Suppressor macrophage treated with lipopolysaccharide for 4 hours (primary cell): ENCODE measurements at places on chromosomes 12 and 14.

- DNase-seq, result no peak
These were observed at the start of gene PTPRR for GRCh38 chr12:70920251-70920851. TSS of gene PTPRR (minus strand) at chr12:70920738. CDS start at chr12:70920390, 348 bp downstream.

DNA sequence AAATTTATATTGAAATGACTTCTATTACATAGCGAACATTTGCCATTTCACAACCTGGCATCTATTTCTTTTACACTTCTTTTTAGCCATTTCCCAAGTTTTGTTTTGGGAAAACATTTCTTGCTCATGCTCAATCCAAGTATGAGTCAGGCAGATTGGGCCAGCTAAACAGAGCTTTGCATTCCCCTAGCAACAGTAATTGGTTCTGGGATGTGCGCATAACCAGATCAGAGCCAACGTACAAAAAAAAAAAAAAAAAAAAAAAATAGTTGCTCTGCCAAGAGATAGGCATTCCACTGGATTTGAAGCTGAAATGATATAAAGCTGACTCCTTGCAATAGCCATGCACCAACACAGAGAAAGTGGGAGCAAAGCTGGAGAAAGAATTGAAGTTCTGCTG, 37.5 kb downstream of the PLCZ1 start:
- no peak for DNase-seq

DNA sequence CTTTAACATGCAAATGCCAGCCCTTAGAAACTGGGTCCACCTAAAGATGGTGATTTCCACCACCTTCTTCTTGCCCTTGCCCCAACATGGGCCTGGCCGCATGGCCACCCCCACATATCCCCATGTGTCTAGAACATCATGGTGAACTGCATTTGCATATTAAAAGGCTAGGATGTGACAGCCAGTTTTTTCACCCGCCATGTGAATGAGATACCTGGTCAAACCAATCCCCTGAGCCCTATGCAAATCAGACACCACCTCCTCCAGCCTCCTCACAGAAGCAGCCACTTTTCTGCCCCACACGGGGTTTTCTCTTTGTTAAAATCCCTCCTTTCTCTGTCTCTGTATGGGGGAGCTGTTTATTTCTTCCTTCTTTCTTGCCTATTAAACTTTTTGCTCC, 1322.5 kb downstream of the FSCB start:
- no peak for DNase-seq

DNA sequence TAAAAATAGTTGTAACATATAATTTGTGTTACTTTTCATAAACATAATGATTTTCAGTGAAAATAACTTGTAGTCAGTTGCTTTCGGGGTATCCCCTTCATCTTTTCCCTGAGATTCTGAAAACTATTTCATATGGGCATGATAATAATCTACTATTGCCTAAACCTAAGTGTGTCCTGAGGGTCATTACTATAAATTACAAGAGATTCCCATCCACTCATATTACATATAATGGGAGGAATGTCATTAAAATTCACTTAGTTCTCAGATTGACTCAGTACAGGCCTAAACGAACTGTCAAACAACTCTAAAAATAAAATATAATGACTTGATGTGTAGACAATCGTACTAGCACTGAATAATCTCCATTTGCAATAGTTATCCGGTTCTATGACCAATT, 72.7 kb downstream of the PTPRR start:
- DNase-seq, result no peak

GRCh38 chr12:41514907-41515306, 326.8 kb downstream of the PDZRN4 start:
- DNase-seq, result no peak

GRCh38 chr12:82458101-82458500, 99.8 kb downstream of the METTL25 start:
- DNase-seq, result no peak

DNA sequence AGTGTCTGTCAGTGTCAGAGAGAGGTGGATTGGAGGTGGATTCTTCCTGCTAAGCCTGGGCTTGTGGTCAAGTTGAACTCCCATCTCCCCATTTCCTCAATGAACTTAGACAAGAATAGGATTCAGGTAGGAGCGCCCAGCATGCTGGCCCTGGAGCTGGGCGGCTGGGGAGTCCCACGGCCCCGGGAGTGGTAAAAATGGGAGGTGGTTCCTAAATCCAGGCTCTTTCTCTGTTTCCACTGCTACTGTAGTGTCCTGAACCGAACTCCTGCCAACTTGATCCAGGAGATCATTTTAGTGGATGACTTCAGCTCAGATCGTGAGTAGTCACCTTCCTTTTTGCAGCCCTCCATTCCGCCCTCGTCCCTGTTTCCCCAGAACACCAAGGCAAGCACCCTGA, 65.1 kb downstream of the GALNT16 start:
- DNase-seq, result no peak

DNA sequence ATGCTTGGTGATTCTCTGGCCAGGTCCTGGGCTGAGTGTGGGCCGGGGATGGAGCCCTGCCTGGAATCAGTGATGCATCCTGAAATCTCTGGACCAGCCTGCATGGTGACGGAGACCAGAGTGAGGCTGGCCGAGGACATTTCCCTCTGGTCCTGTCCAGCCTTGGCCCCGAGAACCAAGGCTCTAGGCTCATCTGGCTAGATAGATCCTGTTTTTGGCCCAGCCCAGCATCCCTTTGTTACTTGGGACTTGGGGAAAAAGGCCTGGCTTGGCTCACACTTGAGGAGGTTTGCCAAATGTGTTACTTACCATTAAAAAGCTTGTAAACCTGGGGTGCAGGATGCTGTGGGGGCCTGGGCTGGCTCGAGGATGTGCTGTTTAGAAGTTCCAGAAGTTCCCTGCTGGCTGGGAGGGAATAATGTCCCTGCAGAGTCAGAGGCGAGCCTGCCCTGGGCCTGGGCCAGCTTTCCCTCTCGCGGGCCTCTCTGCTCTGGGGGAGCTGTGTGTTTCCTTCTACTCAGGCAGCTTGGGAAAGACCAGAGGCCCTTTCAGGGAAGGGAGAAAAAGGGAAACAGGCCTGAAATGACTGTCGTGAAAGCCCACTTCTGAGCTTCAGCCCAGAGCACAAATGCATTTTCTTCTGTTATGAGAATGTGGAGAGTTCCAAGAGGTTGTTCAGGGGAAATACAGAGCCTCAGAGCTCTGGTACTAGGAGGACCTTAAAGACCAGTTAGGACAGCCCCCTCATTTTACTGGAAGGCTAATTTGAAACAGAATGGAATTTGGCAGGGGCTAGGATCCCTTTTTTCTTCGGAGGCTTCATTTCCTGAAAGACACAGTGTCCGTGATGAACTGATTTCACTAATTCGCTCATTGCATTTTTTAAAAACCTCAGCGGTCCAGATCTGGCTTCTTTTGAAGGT, 47.2 kb upstream of the CTDSP2 start:
- DNase-seq, result peak; percentile 86

- no peak for DNase-seq
These were observed 265.1 kb downstream of the ALG10 start for GRCh38 chr12:34287437-34287836.
